ENCODE measurements at places on chromosomes 7 and 10. TPM values are rescaled to one million over a fixed set of nuclear protein-coding genes. Genes with fewer than 3 reads are reported as not detected.

DNA sequence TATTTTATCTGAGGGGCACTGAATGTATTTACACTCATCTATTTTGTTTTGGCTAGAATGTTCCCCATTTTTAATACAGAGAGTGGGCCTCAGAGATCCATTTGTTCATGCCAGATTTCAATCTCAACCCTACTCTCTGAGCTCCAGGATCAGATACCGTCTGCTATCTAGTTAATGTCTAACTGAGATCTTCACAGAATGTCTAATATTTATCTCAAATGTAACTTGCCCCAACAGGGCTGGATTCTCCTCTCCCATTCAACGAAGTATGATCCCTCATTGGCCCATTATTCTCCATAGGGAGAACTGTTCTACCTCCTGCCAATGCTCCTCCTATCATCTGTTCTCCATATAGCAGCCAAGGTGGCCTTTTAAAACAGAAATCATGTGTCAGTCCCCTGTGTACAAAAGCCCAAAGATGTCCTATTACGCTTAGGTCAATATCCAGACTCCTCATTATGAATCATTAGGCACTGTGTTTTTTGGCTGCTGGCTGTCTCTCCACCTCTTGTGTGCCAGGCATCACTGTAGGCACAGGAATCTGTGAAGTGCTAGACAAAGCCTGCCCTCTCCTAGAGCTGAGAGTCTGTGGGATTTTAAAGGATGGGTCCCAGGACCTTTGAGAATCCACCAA lies 169.3 kb upstream of the AGK start:
- DNase-seq: no peak

- no peak for DNase-seq
These were observed 143.8 kb downstream of the ZNF22 start for GRCh38 chr10:45144326-45145070.

DNA sequence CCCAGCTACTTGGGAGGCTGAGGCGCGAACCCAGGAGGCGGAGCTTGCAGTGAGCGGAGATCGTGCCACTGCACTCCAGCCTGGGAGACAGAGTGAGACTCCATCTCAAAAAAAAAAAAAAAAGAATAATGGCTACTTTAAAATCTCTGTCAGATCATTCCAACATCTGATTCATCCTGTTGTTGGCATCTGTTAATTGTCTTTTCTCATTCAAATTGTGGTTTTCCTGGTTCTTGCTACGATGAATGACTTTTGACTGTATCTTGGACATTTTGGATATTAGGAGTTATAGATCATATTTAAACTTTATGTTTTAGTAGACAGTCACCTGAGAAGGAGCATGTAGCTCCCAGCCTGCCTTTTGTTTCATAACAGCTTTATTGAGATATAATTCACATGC lies 8.5 kb downstream of the TPST1 start:
- DNase-seq: no peak

- DNase-seq: no peak
These were observed 395.6 kb downstream of the ETV1 start for GRCh38 chr7:13593854-13594253.

The ERVW-1 gene
- total RNA-seq: not detected

The CYP2C9 gene
- total RNA-seq: not detected

The SPACDR gene
- 0.32 TPM for total RNA-seq

The VAX1 gene
- not detected for total RNA-seq

The NCF1 gene
- total RNA-seq: 3.9 TPM
